ENCODE measurements at places on chromosomes 5 and 9.

- DNase-seq: no peak
Observed at GRCh38 chr5:134082264-134082992, 32.1 kb upstream of the TCF7 start.

GRCh38 chr5:115098041-115098702, 71.5 kb downstream of the TRIM36 start:
- no peak for DNase-seq

DNA sequence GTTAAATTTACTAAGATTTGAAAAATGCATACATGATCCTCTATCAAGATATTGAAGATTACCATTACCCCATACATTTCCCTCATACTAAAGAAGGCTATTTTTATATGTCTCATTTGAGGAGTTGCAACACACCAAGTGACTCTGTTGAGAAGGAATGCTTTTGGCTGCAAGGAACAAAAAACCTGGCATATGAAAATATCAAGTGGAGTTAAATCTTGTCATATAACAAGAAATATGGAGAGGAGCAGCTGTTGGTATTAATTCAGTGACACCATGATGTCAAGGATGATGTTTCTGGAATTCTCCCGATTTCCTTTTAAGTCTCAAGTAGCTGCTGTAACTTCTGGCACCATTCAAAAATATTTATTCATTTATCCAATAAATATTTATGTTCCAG, 193.8 kb downstream of the CSNK1G3 start:
- DNase-seq: no peak

DNA sequence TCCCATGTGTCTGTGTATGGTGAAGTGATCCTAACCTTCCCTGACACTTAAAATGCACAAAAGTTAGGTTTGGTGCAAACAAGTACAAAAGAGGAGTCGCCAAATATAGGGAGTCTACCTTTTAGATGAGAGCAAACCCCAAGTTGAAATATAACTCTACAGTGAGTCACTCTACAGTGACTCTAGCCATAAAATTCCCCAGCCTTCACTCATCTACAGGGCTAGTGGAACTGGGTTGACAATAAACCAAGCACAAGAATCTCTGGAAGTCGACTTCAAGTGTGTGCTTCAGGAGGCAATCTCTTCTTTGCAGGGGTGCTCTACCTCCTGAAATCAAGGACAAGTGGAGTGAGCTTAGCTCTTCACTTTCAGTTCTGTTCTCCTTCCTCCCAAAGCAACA, 3.3 kb downstream of the SHISAL2B start:
- no peak for DNase-seq

GRCh38 chr5:135367076-135367475, 32.0 kb downstream of the MACROH2A1 start:
- DNase-seq: no peak

GRCh38 chr5:111227801-111228200, 3.6 kb downstream of the CAMK4 start:
- DNase-seq: no peak

DNA sequence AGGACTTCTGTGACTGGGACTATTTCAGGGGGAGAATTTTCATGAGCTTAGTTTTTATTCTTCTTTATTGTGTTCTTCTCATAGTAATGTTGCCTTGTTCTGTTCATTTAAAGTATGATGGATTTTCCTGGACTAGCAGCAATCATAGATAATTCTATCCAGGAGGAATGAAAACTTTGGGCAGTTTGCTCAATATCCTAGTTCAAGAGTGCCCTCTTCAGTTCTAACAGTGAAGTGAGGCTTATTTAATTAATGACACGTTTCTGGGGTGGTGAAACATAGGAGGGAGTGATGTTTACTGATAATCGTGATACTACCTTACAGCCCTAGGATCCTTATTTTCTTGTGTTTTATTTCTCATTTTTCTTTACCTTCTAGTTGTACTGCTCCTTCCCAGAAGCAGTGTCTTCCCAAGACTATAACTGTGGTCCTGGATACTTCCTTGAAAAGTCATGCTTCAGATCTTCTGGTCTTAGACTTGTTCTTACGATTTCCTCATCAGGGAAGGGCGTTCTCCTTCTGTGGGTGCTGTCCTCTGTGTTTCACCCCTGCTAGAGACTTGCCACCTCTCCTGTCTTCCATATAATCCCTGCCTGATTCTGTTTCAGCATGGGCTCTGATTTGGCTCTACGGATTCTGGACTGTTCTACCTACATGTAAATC, 57.4 kb downstream of the CFAP95 start:
- no peak for DNase-seq

GRCh38 chr5:98690002-98690401, 83.5 kb upstream of the RGMB start:
- DNase-seq: no peak

DNA sequence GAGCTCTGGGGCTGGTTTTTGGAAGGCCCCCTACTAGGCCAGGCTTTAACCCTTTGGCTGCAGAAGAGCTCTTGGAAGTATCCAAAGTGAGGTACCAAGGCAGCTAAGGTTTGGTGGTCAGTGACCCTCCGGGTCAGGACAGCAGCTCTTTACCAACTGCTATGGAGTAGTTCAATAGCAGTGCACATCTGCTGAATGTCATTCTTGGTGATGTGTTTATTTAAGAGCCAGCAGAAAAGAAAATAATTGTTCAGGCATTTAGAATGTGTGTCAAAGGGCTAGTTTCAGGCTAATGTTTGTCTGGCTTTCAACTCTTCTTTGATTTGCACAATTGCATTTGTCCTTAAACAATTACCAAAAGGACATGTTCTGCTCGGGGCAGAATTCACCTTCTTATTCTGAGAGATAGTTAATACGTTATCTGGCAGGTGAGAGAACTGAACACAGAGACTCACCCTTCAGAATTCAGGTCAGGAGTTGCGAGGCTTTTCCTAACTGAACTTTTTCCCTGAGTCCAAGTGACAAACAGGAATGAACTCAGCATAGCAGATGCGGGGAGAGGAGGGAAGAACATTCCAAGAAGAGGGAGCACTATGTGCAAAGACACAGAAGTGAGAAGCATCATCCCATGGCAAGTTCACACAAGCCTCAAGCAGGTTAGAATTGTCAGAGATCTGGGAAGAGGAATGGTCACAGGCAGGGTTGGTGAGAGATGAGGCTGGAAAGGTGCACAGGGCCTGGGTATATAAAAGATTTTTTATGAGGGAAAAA, 556.7 kb upstream of the TLE4 start:
- DNase-seq: no peak

All from right renal cortex interstitium (tissue), 3 donors.